Aortic smooth muscle cell (primary cell): ENCODE measurements at places on chromosomes 5 and 9. TPM values are rescaled to one million over a fixed set of nuclear protein-coding genes. Genes with fewer than 3 reads are reported as not detected.

SVEP1 gene
- total RNA-seq: 3.5 and 4.4 TPM in 2 replicates

MEGF9 gene
- total RNA-seq: 12.3 and 25.4 TPM in 2 replicates

BTNL3 gene
- not detected in 2 replicates for total RNA-seq

FAXDC2 gene
- 9.0 and 13.6 TPM in 2 replicates for total RNA-seq

ZFP2 gene
- total RNA-seq: 0.25 and 0.92 TPM in 2 replicates
